ENCODE measurements at places on chromosomes 4 and X.

- no peak overlapping the region for H3K4me3 ChIP-seq
- no peak overlapping the region for H3K27ac ChIP-seq
- peaks cover 42% of the 10 kb centered on the region for H3K4me1 ChIP-seq
- H3K27me3 ChIP-seq = no peaks in the 10 kb centered on the region
These were observed 108.6 kb downstream of the PALLD start for GRCh38 chr4:168605411-168605810.

DNA sequence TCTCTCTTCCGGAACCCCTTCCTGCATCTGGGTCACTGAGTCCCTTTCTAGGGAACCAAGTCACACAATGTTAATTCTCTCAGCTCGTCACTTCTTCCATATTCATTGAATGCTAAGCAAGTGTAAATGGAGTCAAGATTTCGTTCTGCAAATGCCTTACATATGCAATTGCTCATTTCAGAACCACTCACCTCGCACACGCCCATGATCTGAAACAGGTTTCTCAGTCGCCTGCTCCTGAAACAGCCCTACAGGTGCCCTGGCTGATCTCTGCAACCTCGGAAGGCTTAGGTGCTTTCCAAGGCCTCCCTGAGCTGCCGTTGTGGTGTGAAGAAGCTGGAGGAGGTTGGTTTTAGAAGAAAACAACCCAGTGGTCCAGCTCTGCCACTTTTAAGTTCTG lies 100.8 kb upstream of the MSX1 start:
- DNase-seq = no peak
- no peaks in the 10 kb centered on the region for H3K36me3 ChIP-seq
- no peak overlapping the region for H3K4me3 ChIP-seq
- peaks cover 52% of the 10 kb centered on the region for H3K4me1 ChIP-seq
- no peak overlapping the region for H3K27ac ChIP-seq

DNA sequence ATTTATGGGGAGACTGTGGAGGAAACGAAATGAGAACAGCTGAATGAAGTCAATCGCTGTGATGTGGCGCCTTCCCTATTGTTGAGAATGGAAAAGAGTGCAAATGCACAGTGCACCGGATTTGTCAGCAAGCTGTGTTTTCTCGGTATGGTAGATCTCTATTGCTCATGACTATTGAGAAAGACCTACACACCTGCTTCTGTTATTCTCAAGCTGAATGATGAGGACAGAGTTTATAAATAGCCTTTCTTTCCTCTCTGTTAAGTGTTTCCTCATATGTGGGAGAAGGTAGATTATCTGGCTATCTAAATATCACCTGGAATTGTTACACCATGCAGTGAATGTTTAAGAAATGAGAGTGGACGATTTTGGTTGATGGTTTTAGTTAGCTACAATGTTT lies 650.7 kb downstream of the IL1RAPL1 start:
- H3K4me3 ChIP-seq = no peak overlapping the region
- H3K27me3 ChIP-seq = peaks cover 60% of the 10 kb centered on the region
- no peak for DNase-seq
- H3K27ac ChIP-seq = no peak overlapping the region
- H3K36me3 ChIP-seq = no peaks in the 10 kb centered on the region

GRCh38 chrX:96889726-96890125 lies 6.0 kb downstream of the RPA4 start:
- no peaks in the 10 kb centered on the region for H3K36me3 ChIP-seq
- peaks cover 2% of the 10 kb centered on the region for H3K4me1 ChIP-seq
- no peaks in the 10 kb centered on the region for H3K27me3 ChIP-seq
- no peak overlapping the region for H3K4me3 ChIP-seq
- no peak overlapping the region for H3K27ac ChIP-seq

GRCh38 chr4:61772126-61772525 lies 572.0 kb downstream of the ADGRL3 start:
- peaks cover 8% of the 10 kb centered on the region for H3K27me3 ChIP-seq
- peaks cover 54% of the 10 kb centered on the region for H3K4me1 ChIP-seq
- DNase-seq = no peak
- H3K36me3 ChIP-seq = peaks cover 32% of the 10 kb centered on the region
- no peak overlapping the region for H3K4me3 ChIP-seq

GRCh38 chr4:22552812-22553211 lies 36.9 kb upstream of the ADGRA3 start:
- H3K4me1 ChIP-seq = no peaks in the 10 kb centered on the region
- H3K36me3 ChIP-seq = no peaks in the 10 kb centered on the region
- no peak for DNase-seq
